Hematopoietic multipotent progenitor cell treated with erythropoietin and hydrocortisone succinate and interleukin-3 and kit ligand, for 4 days (in vitro differentiated cells): ENCODE measurements at places on chromosomes 3 and 15.

DNA sequence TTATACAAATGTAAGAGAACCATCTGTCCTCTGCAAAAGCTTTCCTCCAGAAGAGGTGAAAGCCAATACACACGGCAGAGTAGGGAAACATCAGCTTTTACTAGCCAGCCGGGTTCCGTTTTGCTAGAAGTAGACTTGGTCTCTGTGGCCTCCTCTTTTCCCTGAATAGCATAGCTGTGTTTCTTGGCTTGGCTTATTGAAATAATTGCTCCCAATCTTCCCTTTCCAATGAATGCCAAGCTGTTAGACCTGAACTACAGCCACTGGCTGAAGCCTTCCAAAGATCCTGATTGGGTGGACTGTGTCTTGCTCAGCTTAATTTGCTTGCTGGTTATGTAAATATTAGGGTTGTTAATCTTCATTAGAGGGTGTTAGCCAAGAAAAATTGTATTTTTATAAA, 157.8 kb upstream of the ROPN1 start:
- no peak for DNase-seq

DNA sequence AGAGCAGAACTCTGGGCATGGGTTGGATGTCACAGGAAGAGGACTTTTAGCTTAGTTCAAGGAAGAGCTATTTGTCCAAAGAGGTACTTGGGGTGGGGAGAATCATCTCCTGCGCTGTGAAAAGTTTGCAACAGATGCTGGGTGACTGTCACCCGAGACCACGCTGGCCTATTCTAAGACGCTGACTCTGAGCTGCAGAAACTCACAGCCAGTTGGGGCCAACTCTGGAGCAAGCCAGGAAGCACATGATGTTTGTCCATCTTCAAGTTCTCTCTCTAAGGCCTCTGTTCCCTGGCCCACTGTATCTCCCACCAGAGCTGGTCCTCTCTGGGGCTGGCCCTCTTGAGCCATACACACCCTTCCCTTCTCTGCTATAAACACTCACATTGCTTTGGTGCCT, 17.9 kb upstream of the CDCP1 start:
- DNase-seq: no peak

DNA sequence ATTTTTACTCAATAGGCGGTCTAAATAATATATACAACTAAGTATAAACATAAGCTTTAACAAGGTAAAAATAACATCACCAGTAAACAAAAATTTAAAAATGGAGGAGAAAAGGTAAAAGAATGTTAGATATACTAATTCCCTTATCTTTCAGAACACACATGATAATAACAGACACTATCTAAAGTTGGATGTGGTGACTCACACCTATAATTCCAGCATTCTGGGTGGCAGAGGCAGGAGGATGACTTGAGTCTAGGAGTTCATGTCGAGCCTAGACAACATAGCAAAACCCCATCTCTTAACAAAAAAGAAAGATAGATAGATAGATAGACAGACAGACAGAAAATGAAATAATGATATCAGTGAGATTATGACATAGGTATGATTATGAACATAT, 85.1 kb downstream of the STAG1 start:
- peak; percentile 35 for DNase-seq

- DNase-seq: no peak
Observed at GRCh38 chr15:37001417-37001816, 98.9 kb downstream of the MEIS2 start.

- DNase-seq: no peak
Observed at GRCh38 chr3:184372911-184373310, 5.1 kb downstream of the THPO start.

GRCh38 chr15:91183596-91183995, 83.5 kb downstream of the SV2B start:
- DNase-seq: no peak

DNA sequence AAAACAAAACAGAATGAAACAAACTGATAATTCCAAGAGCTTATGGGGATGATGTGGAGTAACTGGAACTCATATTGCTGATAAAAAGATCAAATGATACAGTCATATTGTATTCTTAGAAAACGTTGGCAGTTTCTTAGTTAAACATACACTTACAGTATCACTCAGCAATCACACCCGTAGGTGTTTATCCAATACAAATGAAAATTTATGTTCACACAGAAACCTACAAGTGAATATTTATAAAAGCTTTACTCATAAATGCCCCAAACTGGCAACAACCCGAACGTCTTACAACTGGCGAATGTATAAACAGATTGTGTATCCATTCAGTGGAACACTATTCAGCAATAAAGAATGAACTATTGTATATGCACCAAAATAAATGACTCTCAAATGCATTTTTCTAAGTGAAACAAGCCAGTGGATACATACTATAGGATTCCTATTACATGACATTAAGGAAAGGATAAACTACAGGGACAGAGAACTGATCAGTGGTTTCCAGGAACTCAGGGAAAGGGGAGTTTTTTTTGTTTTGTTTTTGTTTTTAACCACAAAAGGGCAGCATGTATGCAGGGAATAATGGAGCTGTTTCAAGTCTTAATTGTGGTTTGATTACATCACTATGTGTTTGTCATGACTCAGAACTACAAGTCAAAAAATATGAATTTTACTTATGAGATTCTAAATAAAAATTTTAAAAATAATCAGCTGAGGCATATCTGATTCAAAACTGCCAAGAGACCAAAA, 71.8 kb upstream of the NDUFB4 start:
- no peak for DNase-seq
